ENCODE measurements at places on chromosomes 6 and 20. TPM values are rescaled to one million over a fixed set of nuclear protein-coding genes. Genes with fewer than 3 reads are reported as not detected.

DNA sequence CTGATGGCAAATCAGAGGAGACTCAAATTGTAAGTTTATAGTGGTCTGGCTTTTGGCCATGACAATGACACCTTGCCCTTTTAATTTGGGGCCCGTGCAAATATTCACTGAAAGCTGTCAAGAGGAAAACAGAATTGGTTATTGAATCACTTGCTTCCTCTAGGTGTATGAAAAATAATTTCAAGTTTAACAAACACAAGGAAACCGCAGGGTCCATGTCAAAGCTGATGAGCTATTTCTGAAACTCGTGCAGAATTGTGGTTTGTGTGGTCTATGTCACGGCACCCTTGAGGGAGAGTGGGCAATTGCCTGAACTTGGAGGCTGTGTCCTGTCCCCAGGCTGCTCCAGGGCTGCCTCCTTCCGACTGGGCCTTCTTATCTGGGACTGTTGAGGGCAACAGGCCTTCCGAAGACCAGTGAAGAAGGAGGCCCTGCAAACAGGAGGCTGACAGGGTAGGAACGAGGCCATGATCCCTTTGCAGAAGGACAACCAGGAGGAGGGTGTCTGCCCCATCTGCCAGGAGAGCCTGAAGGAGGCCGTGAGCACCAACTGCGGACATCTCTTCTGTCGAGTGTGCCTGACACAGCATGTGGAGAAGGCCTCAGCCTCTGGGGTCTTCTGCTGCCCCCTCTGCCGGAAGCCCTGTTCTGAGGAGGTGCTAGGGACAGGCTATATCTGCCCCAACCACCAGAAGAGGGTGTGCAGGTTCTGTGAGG, 788 bp downstream of the TRIM40 start:
- no peak for DNase-seq

SLC13A3 gene
- 16.4 TPM for total RNA-seq

- DNase-seq: no peak
Observed at GRCh38 chr6:144673807-144674206, 388.7 kb downstream of the UTRN start.

- DNase-seq: peak; percentile 67
Observed at GRCh38 chr6:132768051-132768517, 10.4 kb upstream of the VNN2 start.

- no peak for DNase-seq
Observed at GRCh38 chr6:148657048-148657447, 89.8 kb upstream of the UST start.

GRCh38 chr20:63612276-63612931, 14.5 kb downstream of the GMEB2 start:
- no peak for DNase-seq

- no peak for DNase-seq
Observed at GRCh38 chr6:90175627-90176538, 120.8 kb downstream of the BACH2 start.

- no peak for DNase-seq
Observed at GRCh38 chr6:33604941-33605854, 15.9 kb upstream of the ITPR3 start.

GRCh38 chr6:156900292-156900691, 123.1 kb downstream of the ARID1B start:
- no peak for DNase-seq

OVOL2 gene
- total RNA-seq: not detected

SPATS1 gene
- total RNA-seq: not detected

KCNK16 gene
- not detected for total RNA-seq

GRCh38 chr6:100612094-100612493, 147.4 kb upstream of the SIM1 start:
- DNase-seq: no peak

DNA sequence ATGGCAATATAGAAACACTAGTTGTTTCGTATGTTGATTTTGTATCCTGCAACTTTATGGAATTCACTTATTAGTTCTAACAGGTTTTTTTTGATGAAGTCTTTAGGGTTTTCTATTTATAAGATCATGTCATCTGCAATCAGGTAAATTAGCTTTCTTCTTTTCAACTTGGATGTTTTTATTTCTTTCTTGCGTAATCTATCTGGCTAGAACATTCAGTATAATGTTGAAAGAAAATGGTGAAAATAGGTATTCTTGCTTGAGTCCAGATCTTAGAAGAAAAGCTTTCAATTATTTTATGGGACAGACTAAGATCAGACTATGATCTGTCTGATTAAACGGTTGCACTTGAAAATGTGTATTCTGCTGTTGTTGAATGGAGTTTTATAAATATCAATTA, 820.8 kb upstream of the ADGRB3 start:
- no peak for DNase-seq

DNA sequence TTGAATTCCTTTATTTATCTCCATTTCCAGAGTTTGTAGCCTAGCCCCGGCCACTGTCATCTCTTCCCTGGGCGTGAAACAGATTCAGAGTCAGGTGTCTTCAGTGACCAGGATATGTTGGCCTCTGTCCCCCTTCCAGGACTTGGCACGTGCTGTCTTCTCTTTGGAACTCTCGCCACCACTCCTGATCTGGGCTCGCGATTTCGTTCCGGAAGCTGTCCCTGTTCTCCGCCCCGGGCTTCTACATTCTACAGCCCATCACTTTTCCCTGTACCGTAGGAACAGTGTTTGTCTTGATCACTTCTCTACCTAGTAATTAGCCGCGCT, 739 bp downstream of the GSS start:
- peak; percentile 46 for DNase-seq

DNA sequence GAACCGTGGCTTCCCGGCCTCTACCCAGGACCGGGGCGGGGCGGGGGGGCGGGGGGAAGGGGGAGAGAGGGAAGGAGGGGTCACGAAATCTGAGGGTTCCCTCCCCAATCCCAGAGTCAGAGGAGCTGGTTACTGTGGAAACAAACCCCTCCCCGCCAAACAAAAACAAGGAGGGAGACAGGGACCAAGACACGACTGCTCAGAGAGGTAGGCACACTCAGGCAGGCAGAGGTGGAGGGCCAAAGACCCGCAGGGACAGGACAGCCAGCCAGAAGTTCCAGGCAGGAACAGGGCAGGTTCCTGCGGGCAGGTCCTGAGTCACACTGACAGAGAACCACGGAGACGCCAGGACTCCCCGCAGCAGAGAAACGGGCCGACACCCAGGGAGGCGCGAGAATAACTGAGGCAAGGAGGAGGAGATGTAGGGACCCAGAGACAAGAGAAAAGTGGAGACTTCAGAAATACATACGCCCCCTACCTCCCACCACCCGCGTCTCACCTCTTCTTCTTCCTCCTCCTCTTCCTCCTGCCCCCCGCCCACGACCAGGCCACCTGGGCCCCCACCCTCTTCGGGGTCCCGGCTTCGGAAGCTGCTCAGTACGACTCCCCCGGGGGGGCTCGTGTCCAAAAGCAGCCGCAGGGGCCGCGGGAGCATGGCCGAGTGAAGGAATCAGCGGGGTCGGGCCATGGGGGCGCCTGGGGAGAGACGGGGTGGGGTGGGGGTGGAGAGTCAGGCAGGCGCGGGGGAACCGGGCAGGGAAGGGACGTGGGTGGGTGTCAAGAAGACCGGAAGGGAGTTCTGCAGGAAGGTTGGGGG, 578 bp downstream of the RGL2 start:
- DNase-seq: peak; percentile 86

GRCh38 chr6:15656145-15656544, 6.7 kb downstream of the DTNBP1 start:
- no peak for DNase-seq

GRCh38 chr20:2840967-2841531, 504 bp downstream of the VPS16 start:
- peak; percentile 58 for DNase-seq

DNA sequence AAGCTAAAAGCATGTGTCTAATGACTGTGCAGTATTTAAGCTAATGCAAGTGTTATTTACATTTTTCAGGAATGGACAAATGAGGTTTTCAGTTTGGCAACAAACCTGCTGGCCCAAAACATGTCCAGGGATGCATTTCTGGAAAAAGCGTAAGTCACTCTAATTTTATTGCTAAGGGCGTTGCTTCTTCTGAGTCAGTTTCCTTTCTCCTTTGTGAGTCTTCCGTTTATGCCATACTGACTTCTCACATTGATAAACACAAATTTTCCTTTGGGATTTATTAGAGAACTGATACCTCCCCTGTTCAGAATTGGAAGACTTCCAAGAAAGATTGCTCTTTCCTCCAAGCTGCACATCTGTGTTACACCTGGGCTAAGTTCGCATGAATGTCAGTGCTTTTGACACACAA, 422.9 kb upstream of the PLCB4 start:
- no peak for DNase-seq

DNA sequence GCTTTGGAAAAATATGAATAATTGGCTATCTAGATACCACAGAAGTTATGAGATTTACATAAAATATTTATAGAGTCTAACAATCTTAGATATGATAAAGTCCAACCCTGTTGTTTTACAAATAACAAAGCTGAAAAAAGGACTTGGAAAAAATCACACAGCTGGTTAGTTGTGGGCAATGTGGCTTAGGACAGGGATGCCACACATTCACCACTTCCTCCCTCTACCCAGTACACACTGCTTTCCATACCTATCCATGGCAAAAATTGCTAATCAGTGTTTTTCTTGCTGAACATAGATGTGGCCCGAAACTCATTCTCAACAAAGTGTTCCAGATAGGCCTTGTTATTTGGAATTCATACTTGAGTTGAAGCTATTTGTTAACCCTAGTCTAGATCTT, 147.3 kb upstream of the BMP5 start:
- DNase-seq: no peak

GRCh38 chr6:75135450-75135849, 70.4 kb downstream of the COL12A1 start:
- DNase-seq: no peak

ZSCAN16 gene
- total RNA-seq: not detected

DNA sequence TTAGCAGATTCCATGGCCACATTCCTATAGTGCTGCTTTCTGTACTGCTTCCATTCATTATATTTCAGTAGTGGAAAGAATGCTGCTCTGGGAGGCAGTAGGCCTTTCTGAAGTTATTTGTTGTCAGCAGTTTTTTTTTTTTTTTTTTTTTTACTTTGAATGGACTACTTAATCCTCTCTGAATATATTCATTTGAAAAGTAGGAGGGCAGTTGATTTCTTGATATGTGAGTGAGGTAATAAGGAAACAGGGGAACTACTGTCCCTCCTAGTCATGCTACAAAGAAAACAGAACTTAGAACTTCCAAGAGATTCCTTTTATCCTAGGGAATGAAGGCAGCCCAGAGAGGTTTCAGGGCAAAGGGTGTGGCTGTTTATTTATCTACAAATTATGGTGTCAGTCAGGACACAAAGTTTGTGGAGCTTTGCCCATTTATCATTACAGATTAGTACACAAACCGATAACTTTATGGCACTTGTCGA, 155.9 kb downstream of the JARID2 start:
- DNase-seq: no peak

ULBP1 gene
- 3.5 TPM for total RNA-seq

DNA sequence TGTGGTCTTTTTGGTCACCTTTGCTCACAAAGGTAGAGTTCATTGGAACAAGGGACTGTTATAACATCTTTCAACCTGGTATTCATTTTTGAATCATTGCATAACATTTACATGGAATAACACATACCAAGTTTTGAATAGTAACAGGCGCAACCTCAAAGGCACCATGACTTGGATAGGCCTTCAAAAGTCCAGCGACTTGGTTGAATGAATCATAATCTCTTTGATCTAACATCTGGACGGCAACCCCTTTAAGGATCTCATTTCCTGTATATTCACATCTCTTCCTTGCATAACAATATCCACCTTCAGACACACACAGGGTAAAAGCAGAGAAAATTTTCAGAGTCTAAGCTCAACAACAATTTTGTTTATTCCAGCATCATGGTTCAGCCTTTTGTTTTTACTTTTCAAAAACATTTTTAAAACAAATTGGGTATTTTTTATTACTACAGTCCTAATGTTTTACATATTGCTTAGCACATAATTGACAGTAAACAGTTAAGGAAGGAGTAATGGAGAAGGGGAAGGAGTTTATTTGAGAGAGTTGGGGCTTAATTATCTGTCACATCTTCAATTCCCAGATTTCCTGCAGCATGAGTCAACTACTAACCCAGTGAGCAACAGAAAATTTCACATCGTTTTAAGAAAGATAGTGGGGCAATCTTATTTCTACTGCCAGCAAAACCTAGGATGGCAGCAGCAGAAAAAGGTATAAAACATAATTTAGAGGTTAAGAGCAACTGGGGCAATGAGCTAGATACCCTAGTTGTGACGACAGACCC, 41.8 kb upstream of the F13A1 start:
- DNase-seq: no peak

DNA sequence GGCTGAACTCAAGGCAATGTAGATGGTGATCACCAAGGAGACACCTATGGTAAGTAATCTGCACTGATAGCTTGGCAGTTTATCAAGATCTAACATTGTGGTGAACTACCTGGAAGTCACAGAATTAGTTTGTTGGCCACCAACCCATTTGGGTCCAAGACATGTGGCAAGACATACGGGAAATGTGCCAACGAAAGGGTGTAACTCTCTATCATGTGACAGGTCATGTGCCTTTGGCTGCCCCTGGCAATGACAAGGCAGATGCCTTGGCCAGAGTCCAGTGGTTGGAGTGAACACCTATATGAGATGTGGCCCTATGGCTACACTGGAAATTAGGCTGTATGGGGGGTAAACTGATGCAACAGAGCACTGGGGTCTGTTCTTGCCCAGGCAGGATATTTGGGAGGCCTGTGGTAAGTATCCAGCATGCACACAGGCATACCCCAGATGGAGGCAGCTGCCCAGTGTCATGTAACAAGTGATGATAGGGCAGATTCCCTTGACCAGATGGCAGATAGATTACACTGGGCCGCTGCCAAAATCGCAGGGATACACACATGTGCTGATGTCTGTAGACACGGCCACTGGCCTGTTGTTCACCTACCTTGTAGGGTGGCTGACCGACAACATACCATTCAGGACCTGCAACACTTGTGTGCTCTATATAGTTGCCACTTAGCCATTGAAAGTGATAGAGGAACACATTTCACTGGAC, 35.5 kb upstream of the HSF2 start:
- DNase-seq: no peak

GRCh38 chr6:150152891-150153876, 10.3 kb downstream of the PPP1R14C start:
- no peak for DNase-seq

- DNase-seq: no peak
Observed at GRCh38 chr6:105902401-105903031, 183.6 kb upstream of the PRDM1 start.

MATN4 gene
- 0.13 TPM for total RNA-seq

- no peak for DNase-seq
Observed at GRCh38 chr6:153373869-153374268, 242.8 kb upstream of the RGS17 start.

- DNase-seq: no peak
Observed at GRCh38 chr6:82006027-82006738, 241.4 kb downstream of the IBTK start.

KCNK15 gene
- 0.38 TPM for total RNA-seq

GRCh38 chr6:145272246-145272645, 463.1 kb downstream of the EPM2A start:
- no peak for DNase-seq

THBS2 gene
- total RNA-seq: 0.27 TPM

GRCh38 chr6:168384045-168385036, 56.6 kb upstream of the SMOC2 start:
- DNase-seq: no peak

SLC4A11 gene
- total RNA-seq: 1.1 TPM

SCGN gene
- total RNA-seq: not detected

- DNase-seq: no peak
Observed at GRCh38 chr6:68994521-68994920, 359.4 kb downstream of the ADGRB3 start.

FGD2 gene
- not detected for total RNA-seq

CST5 gene
- not detected for total RNA-seq

GRCh38 chr6:110029144-110029543, 51.0 kb downstream of the GPR6 start:
- no peak for DNase-seq
